Kasumi-1 (cell line): ENCODE measurements at places on chromosomes 11 and 22.

DNA sequence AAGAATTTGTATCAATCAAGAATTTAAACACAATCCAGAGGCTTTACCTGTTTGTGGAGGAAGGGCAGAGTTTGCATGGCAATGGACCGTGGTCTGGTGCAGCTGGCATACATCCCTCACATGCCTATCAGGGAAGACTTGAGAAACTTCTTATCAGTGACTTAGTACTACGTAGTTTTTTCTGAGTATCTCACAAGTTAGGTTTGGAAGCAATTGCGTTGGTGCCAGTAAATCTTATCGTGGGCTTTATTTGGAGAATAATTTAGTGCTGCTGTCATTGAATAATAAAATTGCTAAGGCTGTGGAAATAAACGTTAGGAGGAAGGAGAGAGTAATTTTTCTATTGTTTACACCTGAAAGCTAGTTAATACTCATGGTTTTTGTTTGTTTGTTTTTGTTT, 72.3 kb downstream of the PRMT3 start:
- no peak for DNase-seq

DNA sequence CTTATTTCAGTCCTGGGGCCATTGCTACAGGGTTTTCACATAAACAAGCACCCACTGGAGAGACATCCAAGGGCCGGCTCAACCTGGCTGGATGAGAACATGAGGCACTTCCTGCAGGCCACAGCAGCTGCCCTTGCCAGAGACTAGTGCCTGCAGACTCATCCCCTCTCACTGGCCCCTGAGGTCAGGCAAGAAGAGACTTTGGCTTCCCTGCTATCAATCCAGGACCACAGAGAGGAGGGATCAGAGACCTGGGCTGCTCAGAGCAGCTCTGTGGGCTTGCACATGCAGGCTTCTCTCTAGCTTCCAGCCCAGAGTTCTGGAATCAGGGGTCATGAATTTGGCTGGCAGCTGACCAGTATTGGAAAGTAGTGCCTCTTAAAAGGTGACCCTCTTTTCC, 79.5 kb downstream of the CABIN1 start:
- DNase-seq, result no peak

DNA sequence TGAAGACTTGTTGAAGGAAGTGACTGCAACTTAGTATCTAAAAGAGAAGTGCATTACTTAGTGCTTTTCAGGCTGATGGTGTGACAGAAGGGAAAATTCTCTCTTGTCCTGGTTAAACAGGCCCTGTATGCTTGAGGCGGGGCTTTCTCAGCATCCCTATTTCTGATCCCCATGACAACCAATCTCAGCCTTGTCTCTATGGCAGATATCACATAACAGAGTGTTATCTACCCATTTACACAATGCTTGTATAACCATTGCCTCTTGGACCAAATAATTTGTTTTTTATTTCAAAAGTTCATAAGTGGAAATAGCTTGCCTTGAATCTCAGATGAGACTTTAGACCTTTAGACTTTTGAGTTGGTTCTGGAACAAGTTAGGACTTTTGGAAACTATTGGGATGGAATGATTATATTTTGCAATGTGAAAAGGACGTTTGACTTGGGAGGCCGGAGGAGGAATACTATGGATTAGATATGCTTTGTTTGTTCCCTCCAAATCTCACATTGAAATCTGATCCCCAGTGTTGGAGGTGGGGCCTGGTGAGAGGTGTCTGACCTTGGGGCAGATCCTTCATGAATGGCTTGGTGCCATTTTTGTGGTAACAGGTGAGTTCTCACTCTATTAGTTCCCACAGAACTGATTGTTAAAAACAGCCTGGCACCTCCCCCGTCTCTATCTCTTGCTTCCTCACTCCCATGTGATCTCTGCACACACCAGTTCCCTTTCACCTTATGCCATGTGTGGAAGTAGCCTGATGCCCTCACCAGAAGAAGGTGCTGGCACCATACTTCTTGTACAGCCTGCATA, 3.1 kb upstream of the GLYAT start:
- DNase-seq, result no peak

DNA sequence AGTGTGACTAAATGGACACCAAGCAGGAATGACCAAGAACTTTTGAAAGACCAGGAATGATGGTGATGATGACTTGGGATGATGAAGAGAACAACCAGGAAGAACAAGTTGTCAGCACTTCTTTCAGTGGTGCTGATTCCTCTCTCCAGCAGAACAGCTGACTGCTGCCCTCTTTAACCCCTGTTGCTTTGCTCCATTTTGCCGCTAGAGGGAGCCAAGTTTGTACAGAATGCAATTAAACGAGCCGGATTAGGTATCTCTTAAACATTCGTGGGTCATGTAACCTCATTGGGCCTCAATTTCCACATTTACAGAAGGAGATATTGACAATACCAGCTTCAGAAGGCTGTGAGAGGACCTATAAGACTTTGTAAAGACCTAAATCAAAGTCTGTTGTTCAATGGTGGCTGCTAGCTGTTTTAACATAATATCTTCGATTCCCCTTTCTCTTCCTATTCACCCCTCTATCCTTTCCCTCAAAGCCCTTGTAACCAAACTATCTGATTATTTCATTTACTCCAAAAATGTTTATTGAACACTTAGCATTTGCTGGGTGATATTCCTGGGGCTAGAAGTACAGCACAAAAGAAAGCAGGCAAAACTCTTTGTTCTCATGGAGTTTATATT, 1.9 kb downstream of the OR4S1 start:
- DNase-seq, result peak; percentile 77

GRCh38 chr11:118606157-118606843, 1.1 kb upstream of the PHLDB1 start:
- DNase-seq, result no peak

DNA sequence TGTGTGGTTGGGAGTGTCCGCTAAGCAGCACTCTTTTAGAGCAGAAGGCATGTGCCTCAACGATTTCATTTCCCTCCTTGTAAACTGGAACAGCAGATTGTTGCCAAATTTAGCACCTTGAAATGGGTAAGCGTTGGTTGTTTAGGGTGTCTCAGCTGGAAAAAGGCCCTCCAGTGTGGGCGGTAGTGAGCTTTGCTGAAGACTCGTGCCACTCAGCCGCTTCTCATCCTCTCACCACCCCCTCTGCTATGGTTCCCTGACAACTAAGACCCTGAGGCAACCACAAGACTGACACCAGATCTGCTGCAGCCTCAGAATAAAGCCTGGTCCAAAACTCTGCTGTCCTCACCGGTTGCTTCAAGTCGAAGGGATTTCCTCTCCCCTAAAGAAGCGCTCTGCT, 9.9 kb upstream of the FERMT3 start:
- no peak for DNase-seq

DNA sequence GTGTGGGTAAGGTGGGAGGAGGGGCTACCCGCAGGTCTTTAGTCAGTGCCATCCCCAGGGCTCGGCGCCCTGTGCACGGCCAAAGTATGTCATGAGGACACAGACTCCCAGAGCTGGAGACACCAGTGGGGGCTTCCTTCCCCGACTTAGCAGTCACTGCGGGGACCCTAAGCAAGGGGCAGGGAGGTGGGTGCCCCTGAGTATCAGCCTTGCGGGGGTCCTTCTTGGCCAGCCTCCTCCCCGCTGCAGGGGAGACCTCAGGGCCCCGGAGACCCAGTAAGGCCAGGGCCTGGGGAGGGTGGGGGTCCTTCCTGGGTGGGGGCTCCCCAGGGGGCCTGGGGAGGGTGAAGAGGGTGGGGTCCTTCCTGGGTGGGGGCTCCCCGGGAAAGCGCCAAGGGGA, 673.8 kb downstream of the BRD1 start:
- no peak for DNase-seq

GRCh38 chr11:59259047-59259446, 46.3 kb upstream of the MPEG1 start:
- no peak for DNase-seq

GRCh38 chr11:45670386-45671135, 5.1 kb upstream of the CHST1 start:
- DNase-seq, result no peak

DNA sequence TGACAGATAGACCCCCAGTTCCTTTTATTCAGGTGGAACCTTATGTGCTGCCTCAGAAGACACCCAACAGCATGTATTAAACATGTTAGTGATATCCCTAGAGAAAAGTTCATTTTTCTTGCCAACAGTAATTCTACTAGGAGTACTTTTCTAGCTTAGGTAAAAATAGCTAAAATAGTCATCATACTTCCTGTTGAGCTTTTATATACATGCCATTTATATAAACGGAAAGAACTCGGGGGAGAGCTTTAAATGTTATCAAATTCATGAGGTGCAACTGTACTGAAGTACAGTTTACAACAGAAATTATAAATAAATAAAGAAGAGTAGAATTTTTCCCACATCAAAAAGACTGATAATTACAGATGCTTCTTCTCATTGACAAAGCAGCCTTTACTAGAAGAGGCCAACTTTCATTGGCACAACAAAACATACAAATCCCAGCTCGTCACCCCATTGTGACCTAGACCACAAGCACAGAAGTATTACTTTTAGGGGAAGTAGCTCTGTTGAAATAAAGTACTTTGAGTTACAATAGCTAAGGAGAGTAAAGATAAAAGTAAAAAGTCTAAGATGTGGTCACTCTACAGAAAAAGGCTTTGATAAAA, 59.1 kb upstream of the POU2AF2 start:
- DNase-seq, result peak; percentile 29

- no peak for DNase-seq
Measured at GRCh38 chr11:2846056-2846455, 39.5 kb downstream of the CDKN1C start.

DNA sequence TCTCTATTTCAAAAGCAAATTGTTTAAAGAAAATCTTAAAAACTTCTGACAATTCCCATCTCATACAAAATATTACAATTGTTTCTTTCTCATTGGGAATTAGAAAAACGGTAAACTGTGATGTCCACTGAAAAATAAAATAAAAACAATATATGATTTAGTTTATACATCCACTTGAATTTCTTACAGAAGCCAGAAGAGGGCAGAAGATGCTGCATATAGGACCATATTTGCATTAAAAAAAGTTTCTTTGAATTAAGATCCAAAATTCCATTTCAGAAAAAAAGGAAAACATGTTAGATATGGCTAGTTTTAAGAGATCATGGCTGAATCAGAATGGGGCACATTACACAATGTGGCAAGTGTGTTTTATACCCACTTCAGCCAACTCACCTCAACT, 39.3 kb upstream of the LRRC4C start:
- peak; percentile 39 for DNase-seq

DNA sequence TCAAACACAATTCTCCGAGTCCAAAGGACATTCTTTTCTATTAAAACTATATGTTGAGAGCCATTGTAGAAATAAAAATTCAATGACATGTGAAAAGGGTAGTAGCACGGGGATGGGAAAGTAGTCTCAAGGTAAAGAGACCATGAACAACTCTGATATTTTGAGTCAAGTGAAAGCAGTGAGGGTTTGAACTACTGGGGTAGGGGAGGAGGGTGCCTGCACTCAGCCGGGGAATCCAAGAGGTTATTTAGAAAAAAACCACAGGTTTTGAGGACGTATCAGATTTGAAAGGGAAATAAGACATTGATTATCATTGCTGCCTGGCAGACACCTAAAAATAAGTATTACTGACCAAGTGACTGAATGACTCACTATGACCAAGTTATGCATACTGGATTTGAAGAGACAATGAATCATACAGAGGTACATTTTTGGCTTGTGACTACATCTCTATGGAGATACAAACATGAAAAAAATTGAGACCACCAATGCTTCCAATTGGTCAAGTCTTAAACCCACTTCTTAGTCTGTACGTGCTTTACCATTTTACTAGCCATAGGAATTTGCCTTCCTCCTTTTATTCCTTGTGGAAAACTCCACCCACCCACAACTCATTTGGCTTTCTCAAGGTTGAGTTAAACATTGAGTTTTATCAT, 2.2 kb upstream of the OR52H1 start:
- no peak for DNase-seq

DNA sequence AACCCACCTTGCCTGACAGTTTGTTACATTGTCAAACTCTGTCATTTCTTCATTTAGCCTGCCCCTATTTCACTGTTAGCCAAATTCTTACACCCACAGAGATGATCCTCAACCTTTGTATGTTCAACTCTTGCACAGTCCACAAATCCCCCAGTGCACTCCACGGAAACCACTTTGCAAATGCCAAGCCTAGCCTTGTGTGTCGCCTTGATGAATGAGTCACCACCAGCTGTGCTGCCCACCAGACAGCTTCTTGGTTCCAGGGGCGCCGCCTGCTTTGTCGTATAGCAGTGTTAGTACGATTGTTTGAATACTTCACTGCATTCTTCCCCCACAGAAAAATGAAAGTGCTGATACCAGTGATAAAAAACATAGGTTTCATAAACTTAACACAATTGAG, 686.3 kb downstream of the NTM start:
- no peak for DNase-seq

GRCh38 chr22:46340676-46341075, 5.2 kb downstream of the TRMU start:
- DNase-seq, result no peak

DNA sequence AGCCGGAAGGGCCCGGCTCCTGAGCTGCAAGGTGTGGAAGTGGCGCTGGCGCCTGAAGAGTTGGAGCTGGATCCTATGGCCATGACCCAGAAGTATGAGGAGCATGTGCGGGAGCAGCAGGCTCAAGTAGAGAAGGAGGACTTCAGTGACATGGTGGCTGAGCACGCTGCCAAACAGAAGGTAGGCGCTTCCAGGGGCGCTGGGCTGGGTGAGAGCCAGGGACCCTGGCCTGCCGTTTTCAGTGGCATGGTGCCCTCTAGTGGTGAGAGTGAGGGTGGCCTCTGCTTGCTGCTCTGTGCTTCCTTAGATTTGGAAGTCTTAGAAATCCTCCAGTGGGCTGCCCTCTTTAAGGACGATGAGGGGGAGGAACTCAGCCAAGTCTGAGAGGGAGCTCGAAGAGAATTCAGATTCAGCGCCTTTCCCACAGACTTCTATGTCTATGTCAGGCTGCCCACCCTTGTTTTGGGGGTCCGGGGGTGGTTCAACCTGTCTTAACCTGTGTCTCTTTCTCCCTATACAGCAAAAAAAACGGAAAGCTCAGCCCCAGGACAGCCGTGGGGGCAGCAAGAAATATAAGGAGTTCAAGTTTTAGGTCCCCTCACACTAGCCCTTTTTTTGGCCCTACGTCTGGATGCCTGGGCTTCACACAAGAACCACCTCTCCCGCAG, 1.8 kb upstream of the PACS1 start:
- DNase-seq, result peak; percentile 79

DNA sequence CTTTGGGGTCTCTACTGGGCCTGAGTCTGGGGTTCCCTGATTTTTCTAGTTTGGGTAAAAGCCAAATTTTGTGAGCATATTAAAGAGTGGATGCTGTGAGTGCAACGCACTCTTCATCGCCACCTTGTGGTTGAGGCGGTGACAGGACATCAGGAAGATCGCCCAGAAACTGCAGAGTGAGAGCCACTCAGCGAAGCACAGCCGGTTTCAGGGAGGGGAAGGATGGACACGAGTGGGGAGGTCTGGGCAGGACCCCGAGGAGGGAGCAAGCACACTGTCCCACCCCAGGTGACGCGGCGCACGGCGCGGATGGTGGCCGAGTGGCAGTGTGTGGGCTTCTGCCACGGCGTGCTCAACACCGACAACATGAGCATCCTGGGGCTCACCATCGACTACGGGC, 9.1 kb downstream of the SELENOO start:
- DNase-seq, result peak; percentile 58

- no peak for DNase-seq
Measured at GRCh38 chr11:133817449-133817848, 27.9 kb downstream of the SPATA19 start.

GRCh38 chr11:44031549-44031948, 16.2 kb upstream of the ACCSL start:
- no peak for DNase-seq
